Activated CD4-positive, CD25-positive, alpha-beta regulatory T cell treated with anti-CD3 and anti-CD28 coated beads, Interleukin-2, amount 50 U/mL, for 72 hours (primary cell): ENCODE measurements at places on chromosomes 1 and 21.

DNA sequence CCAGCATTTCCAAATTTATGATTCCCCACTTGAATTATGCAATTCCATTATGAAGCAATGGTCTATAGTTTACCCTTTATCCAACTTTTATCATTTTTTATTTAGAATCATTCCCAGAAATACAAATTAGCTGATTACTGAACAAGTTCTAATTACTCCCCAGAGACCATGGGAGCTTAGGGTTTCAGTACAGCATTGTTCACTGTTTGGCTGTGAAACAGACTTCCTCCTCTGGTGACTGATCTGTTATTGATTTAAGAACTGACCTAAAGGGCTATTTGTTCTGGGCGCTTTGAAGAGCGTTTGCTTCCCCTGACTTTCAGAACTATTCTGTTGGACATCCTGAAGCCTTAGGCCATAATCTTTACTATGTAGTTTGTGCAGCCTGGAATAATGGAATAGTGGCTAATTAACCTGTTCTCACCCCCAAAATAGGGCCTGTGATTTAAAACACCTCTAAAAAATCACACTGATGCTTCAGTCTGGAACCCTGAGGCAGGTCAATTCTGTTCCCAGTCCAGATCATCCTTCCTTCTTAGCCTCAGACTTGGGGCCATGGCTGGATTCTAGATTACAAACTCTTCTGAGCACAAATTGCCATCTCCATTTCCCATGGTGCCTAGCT lies 58.7 kb downstream of the ALG14 start:
- DNase-seq: no peak

DNA sequence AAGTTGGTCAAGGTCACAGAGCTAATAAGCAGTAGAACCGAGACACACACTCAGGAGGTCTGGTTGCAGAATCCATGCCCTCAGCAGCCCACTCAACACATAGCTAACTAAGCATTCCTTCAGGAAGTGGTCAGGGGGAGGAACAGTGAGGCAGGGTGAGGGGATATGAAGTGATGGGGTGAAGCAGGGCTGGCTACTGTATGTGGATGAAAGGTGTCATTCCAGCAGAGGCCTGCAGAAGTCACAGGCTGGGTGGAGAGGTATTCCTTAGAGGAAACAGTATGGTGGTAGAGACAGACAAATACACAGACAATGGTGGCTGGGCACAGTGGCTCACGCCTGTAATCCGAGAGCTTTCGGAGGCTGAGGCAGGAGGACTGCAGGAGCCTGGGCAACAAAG lies 14.1 kb downstream of the TMCO4 start:
- no peak for DNase-seq

DNA sequence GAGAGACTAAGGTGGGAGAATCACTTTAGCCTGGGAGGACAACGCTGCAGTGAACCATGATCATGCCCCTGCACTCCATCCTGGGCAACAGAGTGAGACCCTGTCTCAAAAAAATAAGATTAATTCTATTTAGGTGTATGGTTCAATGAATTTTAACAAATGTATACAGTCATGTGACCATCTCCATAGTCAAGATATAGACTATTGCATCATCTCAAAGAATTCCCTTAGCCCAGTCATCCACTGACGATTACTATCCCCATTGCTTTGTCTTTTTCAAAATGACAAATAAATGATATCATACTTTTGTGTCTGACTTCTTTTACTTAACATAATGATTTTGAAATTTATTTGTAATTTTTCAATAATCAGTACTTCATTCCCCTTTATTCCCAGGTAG lies 260.0 kb downstream of the LRRC7 start:
- no peak for DNase-seq

DNA sequence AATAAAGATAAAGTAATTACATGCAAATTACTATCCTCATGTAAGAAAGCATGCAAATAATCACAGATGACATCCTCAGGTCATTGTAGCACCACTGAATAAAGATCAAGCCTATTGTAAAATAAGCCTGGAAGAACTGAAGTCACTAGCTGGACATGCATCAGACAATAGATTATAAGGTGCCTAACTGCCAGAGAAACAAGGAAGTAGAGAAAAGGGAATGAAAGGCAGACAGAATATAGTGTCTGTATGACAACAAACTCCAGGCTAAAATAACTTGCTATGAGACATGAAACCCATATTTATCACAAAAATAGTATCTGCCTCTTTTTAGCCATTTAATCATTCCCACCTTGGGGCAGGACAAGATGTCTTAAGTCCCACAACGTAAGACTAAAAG lies 108.7 kb downstream of the ENAH start:
- DNase-seq: no peak

DNA sequence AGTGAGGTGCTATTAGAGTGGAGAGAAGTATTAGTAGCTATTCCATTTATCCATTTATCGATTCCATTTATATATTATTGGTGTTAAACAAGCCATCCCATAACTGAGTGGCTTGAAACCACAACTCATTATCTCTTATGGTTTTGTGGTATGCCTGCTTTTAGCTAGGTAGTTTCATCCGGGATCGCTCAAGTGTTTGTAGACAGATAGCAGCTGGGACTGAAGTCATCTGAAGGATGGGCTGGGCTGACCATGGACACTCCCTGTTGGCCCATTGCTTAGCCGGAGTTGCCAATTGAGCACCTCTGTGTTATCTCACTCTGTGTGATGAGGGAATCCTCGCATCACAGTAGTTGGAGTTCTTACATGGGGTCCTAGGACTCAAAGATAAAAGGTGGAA lies 622.5 kb downstream of the PLA2G4A start:
- no peak for DNase-seq

DNA sequence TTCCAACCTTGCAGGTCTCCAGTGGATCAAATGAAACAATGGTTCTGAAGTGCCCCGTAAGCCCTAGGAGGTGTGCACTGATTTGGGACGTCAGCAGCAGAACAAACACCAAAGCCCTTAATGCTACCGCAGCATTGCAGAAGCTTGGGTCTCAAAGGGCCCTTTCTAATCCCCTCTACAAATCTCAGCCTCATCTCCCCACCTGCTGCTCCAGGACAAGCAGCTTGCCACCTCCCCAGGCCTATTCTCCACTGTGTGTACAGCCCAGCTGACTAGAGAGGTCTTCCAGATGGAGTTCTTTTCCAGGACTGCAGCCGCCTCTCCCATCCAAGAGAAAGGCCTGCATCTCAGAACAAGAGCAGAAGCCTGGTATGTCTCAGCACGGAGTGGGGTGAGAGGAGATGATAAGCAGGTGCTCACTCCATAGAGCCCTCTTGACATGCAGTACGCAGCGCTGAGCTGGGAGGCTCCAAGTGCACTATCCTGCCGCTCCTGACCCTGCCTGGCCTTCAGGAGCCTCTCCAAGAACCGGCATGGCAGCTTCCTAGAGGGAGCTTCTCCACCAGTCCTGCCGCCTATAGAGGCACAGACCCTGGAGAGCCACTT lies 46.3 kb downstream of the MRPL37 start:
- DNase-seq: no peak

- no peak for DNase-seq
Observed at GRCh38 chr1:165138960-165139359, 217.6 kb downstream of the LMX1A start.

GRCh38 chr1:52636721-52637695 lies 4.0 kb downstream of the SHISAL2A start:
- peak; percentile 54 for DNase-seq

- no peak for DNase-seq
Observed at GRCh38 chr1:228904222-228904621, 168.9 kb downstream of the RHOU start.

DNA sequence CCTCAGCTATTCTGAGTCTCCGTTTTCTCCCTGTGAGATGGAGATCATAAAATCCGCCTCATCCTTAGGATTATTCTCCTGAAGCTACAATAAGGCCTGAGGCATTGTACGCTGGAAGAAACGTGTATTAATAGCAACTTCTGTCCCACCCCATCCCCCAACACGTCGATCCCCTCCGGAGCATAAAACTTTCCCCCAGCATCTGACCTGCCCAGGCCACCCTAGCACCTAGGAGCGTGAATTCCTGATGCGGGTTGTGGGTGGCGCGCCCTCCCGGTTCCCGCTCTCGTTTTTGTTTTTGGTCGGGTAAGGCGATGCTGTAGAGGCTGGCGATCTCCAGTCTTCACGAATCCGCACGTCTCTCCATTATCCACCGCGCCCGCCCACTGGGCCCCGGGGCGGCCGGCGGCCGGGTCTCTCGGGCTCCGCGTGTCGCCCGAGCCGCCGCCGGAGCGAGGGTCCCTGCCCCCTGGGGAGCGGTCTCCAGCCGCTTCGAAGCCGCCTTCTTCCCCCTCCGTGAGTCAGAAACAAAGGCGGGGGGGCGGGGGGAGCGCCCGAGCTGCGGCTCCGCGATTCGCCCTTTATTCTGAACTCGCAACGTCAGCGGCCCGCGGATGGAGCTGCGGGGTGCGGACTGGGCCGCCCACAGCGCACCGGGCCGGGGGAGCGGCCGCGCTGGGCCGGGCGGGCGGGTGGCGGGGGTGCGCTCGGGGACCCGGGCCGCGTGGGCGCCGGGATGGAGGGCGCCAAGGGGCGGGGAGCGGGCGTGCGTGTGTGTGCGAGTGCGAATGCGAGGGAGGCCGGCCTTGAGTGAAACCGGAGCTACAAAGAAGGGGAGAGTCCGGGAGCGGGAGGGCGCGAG lies at the start of gene PLEKHO1:
Gene PLEKHO1 (plus strand): TSS at position 646 of the 862 bp plus-strand sequence. CDS start 342 bp downstream, outside the sequence.
- DNase-seq: peak; percentile 71

- DNase-seq: no peak
Observed at GRCh38 chr1:218661411-218661810, 316.3 kb downstream of the TGFB2 start.

DNA sequence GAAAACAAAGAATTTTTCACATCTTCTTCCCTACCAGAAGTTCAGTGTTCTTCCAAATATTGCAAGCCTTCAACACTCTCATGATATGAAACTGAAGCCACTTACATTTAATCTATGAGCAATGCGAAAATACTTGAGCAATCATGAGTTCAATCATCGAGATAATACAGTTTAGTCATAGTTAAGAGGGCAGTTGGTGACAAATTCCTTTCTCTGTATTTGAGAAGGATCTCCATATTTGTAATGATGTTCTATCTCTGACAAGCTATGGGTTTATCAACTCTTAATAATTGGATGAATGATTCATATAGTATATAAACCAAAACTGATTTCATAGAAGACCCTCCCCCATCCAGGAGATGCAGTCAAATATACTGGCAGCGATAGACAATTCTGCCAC lies 29.7 kb upstream of the PYHIN1 start:
- DNase-seq: no peak
